Stimulated activated CD4-positive, alpha-beta T cell treated with anti-CD3 and anti-CD28 coated beads, Interleukin-1b, Interleukin-23, amount 100 ng/mL, for 4 hours (primary cell): ENCODE measurements at places on chromosomes 11 and 22.

- no peak for DNase-seq
Observed at GRCh38 chr11:96624126-96624525, 234.3 kb downstream of the JRKL start.

- no peak for DNase-seq
Observed at GRCh38 chr11:110565357-110566336, 135.9 kb downstream of the FDX1 start.

DNA sequence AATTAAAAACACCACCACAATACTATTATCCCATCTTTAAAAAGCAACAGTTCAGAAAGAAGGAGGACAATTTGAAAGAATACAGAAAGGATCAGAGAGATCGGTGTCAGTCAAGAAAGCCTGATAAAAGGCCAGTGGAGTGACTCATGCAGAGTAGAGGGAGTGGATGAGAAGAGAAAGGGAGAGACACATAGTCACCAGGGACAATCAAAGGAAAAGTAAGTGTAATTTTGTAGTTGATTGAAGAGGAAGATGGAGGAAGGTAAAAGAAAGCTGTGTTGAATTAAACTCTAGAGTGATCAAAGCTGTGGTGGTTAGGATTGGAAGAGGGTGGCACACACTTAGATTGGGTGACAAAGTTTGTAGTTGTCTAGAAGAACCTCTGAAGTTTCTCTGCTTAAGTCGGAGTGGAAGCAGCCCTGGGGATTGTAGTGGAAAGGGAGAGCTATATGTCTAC is 14.1 kb downstream of the SPECC1L start:
- no peak for DNase-seq

GRCh38 chr22:23302171-23303002 is 122.1 kb downstream of the BCR start:
- no peak for DNase-seq

GRCh38 chr11:11629368-11629767 is 7.6 kb upstream of the GALNT18 start:
- DNase-seq: no peak

- no peak for DNase-seq
Observed at GRCh38 chr11:117973503-117973860, 12.7 kb upstream of the IL10RA start.

GRCh38 chr11:60917267-60917666 is 3.3 kb downstream of the TMEM109 start:
- DNase-seq: no peak

GRCh38 chr11:128448200-128448886 is 139.0 kb downstream of the ETS1 start:
- DNase-seq: no peak

- DNase-seq: no peak
Observed at GRCh38 chr22:42468841-42469240, 36.6 kb upstream of the NFAM1 start.

DNA sequence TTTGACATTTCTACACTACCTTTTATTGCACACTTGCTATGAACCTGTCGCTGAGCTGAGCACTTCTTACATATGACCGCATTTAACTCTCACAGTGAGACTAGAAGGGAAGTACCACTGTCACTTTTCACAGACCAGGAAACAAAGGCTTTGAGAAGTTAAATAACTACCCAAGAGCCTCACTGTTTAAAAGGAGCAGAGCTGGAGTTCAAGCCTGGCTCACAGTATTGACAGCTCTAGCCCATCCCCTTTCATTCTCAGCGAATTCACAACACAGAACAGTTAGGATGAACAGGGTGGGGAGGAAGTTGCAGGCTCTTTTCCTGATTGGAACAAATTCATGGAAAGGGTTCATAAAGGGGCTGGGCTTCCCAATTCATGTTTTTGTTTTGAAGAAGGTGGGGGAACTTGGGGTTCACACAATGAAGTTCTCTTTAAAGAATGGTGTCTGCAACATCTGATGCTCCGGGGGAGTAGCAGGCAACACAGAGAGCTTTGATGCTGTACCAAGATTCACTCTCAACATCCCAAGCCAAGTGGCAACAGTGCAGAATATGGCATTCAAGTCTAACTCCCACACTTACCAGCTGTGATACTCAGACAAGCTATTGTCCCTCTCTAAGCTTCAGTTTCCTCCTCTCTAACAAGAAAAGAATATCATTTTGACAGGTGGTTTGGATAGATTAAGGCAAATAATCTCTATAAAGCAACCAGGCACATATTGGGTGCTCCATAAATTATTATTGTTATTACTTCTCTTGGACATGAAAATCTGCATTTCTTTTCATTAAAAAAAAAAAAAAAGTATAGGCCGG is 17.2 kb downstream of the SCGB1A1 start:
- no peak for DNase-seq

DNA sequence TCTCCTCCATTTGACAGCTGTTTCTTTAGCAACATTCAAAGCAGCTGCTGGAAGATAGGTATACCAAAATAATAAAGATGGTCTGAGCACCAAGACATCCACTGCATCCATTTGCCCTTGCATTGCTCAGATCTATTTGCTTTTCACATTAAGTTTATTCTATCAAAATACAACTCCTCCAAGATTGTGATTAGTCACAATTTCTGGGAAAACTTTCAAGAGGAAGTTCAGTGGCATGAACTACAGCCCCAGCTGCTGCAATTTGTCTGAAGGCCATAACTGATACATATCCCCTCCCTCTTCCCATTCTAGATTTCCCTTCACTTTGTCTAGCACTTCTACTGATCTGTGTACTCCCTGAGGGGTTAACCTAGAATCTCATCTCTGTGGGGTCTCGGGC is 117.5 kb upstream of the CEP126 start:
- DNase-seq: no peak

GRCh38 chr22:47123006-47123826 is 360.8 kb downstream of the TBC1D22A start:
- DNase-seq: no peak

DNA sequence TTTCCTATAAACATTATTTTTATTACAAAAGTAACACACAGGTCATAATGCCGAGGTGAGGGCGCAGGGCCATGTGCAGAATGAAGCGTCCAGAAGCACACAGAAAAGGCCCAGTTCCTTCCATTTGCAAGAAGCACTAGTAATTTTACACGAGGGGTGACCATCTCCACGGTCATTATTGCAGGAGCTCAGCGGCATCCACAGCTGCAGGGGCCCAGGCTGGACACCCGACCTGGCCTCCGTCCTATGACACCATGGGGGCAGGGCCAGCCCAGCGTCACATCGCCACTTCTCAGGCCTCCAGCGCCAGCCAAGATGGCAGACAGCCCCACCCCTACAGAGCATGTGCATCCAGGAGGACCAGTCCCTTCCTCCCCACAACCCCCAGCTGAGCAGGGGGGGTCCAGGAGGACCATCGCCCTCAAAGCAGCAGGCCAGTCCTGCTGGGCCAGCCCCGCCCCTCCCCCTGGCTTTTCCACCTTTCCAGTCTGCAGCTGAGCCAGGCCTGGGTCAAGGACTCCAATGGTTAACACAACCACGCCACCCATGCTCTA is 3.5 kb downstream of the IGF2 start:
- DNase-seq: no peak

DNA sequence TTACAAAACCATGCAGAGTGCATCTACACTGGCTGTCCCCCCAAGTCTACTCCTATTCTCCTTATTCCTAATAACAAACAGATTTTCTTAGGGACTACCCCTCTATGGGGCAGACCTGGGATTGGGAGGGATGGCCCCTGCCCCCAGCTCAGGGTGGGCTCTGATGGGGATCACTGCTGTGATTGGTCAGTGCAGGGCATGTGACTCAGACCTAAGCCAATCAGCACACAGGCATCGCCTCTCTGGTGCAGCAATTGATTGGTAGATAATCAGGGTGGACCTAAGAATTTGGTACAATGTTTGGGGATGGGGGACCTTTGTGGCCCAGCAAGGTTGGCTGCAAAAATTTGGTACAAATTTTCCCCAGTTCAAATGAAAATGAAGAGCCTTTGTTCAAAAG is 57.2 kb upstream of the SHANK2 start:
- no peak for DNase-seq

DNA sequence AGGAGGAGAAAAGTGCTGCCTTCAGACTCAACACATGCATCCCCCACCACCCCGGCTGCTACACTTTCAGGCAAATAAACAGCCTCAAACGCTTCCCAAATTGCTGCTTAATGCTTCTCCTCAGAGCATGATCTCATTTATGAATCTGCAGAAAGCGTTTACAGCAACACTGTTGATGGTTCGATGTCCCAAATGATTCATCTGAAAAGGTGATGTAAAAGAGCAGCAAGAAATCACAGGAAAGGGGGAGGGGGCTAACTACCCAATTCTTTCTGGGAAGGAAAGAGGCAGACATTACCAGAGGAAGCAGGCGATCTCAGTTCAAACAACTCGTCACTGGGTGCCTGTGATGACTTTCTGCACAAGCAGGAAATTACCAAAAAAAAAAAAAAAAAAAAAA is 119.6 kb downstream of the TENM4 start:
- DNase-seq: no peak

- DNase-seq: no peak
Observed at GRCh38 chr11:105298630-105299029, 159.1 kb upstream of the CARD18 start.

GRCh38 chr22:45460288-45461109 is 42.2 kb upstream of the FBLN1 start:
- DNase-seq: no peak

GRCh38 chr11:68927280-68928135 is 23.8 kb downstream of the IGHMBP2 start:
- no peak for DNase-seq
